Germinal center (tissue), 1 donor: ENCODE measurements at places on chromosomes 3 and 15.

DNA sequence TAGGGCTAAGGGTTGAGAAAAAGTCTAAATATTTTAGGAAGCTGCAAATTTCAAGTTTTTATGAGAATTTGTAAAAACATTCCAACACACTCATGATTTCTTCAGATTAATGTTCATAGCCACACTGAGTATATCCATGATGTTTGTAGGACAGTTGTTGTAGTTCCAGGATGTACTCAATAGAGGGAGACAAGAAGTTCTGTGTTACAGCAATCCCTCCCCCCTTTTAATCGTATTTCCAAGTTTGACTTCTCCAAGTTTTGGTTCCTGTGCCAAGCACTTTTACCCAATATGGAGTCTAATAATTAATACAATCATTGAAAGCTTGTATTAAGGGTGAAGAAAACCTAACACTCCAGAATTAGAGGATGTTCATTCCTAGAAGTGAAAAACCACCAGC, 143.4 kb downstream of the FEZF2 start:
- no peak for DNase-seq

DNA sequence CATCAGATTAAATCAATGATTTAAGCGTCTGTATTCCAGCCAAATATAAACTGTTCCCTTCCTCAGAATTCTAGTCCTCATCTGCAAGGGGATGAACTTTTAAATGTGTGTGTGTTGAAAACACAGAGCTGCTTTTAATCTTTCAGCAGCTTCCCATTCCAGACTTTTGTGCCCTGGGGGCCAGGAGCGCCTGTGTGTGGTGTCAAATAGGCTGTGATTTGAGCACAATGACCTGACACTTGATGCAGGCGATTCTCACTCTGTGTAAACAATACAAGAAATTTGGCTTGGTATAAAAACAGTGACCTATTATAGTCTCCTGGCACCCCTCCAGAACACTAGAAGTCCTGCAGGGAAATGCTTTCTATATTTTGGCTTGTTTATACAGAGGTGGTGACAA, 274.6 kb upstream of the ROPN1 start:
- DNase-seq: no peak

DNA sequence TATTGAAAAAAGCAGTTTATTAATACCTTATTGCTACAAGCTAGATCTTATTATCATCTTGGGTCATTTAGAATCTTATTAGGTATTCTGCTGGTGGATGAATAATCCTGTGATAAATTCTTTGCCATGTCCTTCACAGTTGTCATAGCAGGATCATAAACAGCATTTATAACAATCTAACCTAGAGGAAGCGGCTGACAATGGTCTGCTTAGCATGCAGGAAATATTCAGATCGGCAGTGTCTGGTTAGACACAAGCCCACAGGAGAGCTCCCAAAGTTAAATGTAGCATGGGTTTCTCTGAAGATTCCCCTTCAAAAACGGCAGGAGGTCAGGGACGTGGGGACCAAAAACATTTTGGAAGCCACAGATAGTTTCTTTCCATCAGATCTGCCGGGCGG, 179.3 kb downstream of the FOXB1 start:
- no peak for DNase-seq

- no peak for DNase-seq
These were observed 31.1 kb downstream of the OXSM start for GRCh38 chr3:25820816-25821486.

GRCh38 chr15:60301024-60301423, 96.8 kb downstream of the ANXA2 start:
- DNase-seq: no peak

- no peak for DNase-seq
These were observed 82.3 kb upstream of the OCA2 start for GRCh38 chr15:28181366-28181765.

DNA sequence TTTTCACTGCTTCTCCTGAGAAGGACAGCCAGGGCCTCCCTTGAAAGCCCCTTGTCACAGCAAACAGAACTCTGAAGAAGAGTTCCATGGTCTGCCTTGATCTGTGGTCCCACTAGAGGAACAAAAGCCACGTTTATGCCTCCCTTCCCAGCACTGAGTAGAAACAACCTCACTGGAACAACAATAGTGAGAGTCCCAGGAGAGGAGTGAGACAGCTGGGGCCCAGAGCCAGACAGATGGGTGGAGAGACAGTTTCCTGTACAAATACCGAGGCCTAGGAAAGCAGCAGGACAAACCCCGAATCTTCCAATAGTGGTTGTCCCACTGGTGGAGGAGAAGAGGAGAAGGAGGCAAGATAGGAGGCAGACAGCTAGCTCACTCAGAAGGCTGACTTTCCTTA, 106.1 kb downstream of the WDR76 start:
- no peak for DNase-seq

DNA sequence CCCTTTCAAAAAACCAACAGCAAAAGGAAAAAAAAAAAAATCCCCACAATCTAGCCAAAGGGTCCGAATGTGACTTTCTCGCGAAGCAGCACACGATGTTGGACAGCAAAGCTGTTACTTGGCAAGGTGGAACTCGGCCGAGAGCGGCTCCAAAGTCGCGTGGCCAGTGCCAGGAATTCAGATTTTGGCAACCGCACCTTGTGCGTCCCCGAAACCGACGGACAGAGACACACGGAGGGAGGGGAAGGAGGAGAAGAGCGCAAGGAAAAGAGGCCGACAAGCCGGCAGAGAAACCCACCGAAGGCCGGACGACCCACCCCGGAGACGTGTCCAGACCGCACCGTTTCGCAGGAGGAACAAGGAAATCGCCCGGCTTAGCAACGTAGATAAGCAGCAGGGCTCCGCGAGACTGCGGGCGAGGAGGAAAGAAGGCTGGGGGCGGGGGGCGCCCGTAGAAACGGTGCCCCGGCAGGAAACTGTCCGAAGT, 517.3 kb downstream of the MECOM start:
- DNase-seq: no peak

DNA sequence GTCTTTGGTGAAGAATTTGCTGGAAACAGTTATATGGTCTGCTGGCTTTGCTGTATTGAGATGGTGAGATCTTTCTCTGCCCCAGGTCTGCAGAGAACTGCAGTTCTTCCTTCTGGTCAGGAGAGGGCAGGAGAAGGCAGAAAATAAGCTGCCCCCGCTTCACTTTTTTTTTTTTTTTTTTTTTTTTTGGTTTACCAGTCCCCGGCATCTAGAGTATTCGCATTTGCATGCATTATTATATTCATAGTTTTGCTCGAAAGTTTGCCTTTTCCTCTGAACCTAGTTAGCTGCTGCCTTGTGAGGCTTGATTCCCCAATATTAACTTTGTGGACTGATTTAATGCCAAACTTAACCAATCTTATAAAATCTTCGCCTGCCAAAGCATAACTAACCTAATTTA, 10.6 kb upstream of the PARL start:
- peak; percentile 87 for DNase-seq

- no peak for DNase-seq
These were observed 608.2 kb upstream of the CCDC54 start for GRCh38 chr3:106768941-106769480.

- DNase-seq: peak; percentile 73
These were observed 17.5 kb upstream of the PPIB start for GRCh38 chr15:64180235-64180824.

- DNase-seq: no peak
These were observed 279.7 kb downstream of the ZIC1 start for GRCh38 chr3:147688868-147689267.

GRCh38 chr3:155535098-155535497, 209.8 kb downstream of the PLCH1 start:
- no peak for DNase-seq

GRCh38 chr3:40913192-40913591, 286.1 kb upstream of the CTNNB1 start:
- DNase-seq: no peak

DNA sequence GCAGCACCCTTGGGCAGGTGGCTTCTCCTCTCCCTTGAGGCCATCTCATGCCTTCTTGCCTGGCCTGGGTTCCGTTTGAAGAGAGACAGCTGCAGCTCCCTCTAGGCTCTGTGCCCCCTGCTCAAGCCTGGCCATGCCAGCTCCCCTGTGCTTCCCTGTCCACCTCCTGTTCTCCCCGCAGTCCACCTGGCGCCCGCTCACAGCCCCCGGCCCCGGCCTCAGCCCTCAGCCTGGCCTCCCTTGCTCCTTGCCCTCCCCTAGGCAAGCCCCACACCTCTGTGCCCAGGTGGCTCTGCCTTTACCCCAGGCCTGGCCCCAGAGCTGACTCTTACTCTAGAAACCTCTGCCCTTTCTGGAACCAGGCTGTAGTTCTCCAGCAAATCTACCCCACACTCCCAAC, 13.9 kb upstream of the RHO start:
- no peak for DNase-seq

DNA sequence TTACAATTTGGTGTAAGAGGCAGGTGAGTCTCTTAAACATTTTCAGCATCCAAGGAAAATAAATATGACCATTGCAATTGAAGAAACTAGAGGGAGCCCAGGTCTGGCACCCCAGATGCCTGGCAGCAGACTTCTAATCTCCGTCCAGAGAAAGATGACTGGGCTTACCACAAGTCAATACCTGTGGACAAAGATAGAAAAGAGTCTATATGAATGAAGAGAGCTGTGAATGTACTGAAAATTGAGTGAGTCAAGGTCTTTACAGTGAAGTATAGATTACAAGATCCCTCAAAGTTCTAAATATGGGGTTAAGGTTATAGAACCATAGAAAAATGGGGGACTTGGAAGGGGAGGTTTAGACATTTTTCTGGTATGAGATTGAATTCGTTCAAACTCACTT, 827.4 kb upstream of the NR2F2 start:
- DNase-seq: no peak

- no peak for DNase-seq
These were observed 21.9 kb upstream of the NR1I2 start for GRCh38 chr3:119759962-119760361.

GRCh38 chr3:44469914-44470313, 7.6 kb downstream of the ZNF445 start:
- DNase-seq: no peak

DNA sequence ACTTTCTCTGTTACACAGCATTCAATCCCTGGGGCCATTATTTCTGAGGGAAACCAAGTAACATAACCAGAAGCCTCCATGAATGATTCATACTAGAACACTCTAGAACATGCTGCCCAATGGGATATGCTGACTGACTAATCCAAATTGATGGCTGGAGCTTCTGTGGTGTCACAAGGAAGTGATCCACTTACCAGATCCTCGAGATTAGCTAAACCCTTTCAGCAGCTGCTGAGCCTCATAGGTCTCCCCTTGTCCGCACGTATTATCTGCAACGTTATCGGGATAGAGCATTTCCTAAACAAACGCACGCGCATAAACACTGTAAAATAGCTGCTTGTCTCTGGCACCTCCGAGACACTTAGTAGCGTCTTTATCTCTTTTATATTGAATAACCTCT, 61.2 kb upstream of the PROK2 start:
- no peak for DNase-seq

DNA sequence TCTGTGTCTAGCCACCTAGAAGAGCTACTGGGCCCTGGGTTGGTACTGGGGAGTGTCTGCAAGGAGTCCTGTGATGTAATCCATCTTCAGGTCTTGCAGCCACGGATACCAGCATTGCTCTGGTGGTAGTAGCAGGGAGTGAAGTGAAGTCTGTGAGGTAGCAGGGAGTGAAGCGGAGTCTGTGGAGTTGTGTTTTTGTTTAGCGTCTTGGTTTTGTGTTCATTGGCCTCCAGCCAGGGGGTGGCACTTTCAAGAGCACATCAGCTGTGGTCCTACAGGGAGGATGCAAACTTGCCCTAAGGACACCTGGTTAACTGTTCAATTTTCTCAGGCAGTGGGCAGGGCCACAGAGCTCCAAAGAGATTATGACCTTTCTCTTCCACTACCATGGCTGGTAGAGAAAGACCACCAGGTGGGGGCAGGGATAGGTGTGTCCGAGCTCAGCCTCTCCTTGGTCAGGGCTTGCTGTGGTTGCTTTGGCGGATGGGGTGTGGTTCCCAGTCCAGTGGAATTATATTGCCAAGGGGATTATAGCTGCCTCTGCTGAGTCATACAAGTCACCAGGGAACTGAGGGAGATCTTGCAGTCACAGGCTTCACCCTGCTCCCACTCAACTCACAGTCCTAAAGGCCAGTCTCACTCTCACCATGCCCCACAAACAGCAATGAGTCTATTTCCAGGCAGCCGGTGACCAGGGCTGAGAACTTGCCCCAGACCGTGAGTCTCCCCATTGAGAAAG, 424.7 kb downstream of the ZBBX start:
- DNase-seq: no peak

DNA sequence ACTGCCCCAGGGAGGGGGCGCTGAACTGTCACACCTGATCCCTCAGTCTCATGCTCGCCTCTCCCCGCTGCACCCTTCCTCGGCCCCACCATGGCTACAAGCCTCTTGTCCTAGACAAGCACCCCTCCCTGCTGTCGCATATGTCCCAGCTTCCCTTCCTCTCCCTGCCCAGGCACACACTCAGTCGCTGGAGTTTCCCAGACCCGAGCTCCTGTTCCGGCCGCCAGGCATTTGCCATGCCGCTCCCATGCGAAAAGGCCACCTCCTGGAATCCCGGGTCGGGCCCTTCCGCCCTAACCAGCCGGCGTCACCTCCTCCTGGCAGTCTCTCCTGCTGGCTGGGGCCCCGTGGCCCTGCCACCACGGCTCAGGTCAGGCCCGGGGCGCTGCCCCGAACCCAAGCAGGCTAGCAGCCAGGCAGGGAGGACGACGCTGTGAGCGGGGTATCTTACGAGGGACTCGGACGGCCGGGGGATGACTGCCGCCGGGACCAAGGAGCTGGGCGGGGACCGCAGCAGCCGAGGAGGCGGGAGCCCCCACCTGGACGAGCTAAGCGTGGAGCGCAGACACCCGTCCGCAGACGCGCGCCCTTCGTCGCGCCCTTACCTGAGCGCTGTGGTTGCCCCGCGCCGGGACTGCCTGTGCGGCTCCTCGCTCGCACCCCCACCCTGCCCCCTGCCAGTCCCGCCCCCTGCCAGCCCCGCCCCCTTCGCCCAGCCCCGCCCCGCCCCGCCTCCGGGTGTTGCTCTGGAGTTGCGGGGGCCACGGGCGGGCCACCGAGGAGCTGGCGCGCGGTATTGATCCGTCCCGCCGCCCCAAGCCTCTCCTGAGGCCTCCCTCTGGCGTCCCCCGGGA, at the start of gene ALS2CL:
TSS of gene ALS2CL (minus strand) at position 642 of the 854 bp plus-strand sequence. CDS start 4,239 bp downstream, outside the sequence.
- peak; percentile 81 for DNase-seq

- no peak for DNase-seq
These were observed 82.0 kb downstream of the CHCHD4 start for GRCh38 chr3:14042680-14043079.

DNA sequence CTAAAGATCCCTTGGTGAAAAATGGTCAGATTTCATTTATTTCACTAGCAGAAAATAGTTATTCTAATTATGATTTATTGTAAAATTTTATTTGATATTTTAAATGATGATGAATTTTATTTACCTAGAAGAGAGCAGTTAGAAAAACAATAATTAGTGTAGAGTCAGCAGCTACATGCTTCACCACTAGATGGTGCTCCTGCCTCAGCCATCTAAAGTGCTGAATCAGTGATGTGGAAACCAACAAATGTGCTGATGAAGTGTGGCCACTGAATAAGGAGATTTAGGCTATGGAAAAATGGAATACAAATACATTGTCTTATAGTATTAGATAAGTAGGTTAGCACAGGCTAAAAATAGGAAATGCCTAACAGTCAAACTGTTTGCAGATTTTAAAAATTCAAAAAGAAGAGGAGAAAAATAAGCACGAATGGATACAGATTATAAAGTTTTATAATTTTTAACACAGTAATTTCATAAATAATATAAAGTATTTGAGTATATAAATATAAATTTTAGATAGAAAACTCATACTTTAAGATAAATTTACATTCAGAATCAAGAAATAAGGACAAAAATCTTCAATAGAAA, 109.8 kb downstream of the PPP2R3A start:
- DNase-seq: peak; percentile 27

- DNase-seq: no peak
These were observed 51.0 kb downstream of the USP13 start for GRCh38 chr3:179703816-179704215.
